ENCODE measurements at places on chromosomes 2 and 18.

GRCh38 chr18:27956001-27956640 is 220.8 kb downstream of the CDH2 start:
- no peak for DNase-seq

DNA sequence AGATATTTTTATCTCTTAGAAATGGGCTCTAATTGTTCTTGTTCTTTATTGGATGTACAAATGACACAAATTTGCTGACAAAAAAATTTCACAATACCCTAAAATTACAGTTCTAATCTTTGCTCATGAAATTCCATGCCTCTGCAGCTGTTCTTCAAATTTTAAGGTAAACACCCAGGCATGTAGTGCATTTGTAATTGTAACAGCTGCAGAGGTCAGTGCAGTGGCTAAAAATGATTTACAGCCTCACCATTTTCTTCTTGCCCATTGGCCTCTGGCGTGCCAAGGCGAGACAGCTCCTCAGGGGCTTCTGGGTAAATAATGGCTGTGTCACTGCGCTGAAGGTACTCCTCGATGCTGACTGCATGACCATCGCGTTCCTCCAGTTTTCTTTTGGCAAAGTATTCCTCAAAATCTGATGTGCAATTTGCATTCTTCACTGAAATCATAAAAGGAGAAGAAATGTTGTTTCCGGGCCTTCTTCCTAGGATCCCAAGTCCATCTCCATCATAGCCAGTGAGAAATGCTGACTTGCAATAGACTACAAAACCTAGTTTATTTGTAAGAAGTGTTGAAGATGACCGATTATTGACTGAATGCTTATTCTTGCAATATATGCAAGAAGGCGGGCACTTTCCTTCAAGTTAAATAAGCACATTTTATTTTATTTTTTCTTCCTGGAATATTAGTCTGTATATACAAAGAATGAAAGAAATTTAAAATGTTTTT is 115.2 kb downstream of the ZEB2 start:
- DNase-seq, result no peak

DNA sequence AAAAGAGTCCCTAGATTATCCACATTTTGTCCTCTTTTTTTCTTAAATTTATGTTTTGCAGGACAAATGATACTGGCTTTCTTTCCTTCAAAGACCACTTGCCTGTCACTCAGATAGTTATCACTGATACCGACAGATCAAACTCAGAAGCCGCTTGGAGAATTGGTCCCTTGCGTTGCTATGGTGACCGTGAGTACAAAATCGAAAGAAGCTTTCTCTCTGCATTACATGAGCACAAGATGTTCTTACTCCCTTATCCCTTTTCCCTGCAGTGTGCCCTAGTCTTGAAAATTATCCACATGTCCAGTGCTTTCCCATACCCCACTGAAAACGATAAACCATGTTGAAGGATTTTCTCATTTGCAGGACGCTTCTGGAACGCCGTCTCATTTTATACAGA is 738.5 kb downstream of the CNTNAP5 start:
- no peak for DNase-seq

GRCh38 chr2:55112229-55113031 is 62.2 kb upstream of the RTN4 start:
- DNase-seq, result peak; percentile 22

DNA sequence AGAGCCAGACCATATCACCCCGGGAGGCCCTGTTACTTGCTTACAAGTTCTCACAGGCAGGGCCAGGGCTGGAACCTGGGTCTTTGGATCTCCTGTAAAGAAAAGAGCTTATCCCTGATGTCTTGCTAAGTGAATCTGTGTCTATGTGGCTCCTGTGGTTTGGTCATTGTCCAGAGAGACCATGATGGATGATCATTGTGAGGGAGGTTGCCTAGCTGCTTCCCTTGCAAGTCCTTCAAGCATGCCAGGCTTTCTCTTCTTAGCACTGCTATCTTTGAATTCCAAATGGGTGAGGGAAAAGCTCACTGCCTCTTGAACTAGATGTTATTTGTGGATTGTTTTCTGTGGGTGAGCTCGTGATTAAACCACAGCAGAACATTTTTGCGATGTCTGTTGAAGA is 151.6 kb downstream of the FSHR start:
- DNase-seq, result no peak

GRCh38 chr18:76446321-76447257 is 48.5 kb downstream of the ZNF516 start:
- no peak for DNase-seq

- DNase-seq, result no peak
Measured at GRCh38 chr2:150259746-150260145, 227.7 kb downstream of the RND3 start.

Data from CD4-positive, alpha-beta T cell (primary cell).